ENCODE measurements at places on chromosomes 1 and 21.

DNA sequence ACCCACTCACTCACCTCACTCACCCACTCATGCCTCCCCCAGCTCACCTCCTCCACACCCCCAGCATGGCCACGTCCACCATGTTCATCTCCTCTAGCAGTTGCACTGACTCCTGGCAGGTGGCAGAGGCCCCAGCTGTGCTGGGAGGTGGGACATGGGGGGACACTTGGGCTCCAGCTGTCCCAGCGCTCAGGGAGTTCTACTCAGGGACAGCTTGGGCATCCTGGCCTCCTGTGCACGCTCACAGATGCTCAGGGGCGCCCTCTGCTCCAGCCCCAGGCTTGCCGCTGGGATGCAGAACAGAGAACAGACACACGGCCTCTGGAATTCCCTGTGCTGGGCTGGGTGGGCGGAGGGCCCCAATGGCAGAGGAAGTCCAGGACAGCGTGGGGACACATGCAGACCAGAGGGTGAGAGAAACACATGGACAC, 5.2 kb downstream of the KRTAP10-8 start:
- no peak for DNase-seq

DNA sequence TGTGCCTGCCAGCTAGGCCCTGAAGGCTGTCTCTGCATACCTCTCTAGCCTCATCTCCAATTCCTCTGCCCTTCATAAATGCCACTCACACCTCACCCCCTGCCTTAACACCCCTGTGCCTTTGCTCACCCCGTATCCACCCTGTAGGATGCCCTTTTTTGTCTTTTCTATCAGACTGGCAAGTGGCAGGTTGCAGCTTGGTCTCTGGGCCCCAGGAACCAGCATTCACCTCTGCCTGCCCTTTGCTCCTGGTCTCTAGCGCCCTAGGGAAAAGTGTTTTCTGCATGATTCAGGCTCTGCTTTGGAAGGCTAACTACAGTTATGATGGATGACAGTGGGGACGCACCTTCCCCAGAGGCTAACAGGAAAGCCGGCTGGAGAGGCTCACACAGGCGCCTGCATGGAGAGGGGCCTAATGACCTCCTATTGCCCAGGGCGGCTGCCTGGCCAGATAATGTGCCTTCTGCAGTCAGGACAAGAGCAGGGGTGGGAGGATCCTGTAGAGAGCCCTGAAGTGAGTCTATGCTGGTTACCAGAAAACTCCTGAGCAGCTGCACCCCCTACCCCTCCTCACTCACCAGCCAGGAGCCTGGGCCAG, 11.2 kb downstream of the KANK4 start:
- no peak for DNase-seq

DNA sequence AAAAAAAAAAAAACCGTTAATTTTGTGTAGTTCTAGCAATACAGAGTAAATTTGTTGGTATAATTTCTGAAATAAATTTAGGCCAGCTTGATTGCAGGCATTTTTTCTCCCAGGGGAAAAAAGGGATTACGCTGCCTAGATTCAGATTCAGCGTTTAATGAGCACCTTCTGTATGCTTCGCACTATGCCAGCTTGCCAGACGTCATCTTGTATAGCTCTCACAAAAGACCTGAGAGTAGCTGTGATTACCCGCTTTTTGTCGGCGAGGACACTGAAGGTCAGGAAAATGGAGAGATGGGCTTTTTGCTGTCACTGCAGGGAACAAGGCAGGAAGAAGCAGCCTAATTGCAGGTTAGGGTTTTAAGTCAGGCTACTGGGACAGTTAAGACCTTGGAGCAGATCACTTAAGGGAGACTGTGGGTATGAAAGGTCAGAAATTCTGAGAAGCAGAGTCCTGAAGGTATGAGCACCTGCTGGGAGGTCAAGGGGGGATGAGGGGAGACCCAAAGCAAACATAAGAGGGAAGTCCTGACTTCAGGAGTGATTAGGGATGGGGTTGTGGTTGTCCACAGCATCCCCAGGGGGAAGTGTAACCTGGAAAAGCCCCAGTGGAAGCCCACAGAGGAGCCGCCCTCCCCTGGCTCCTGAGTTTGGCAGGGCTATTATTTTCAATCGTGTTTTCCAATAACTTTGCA, 39.0 kb downstream of the TMCC2 start:
- no peak for DNase-seq

DNA sequence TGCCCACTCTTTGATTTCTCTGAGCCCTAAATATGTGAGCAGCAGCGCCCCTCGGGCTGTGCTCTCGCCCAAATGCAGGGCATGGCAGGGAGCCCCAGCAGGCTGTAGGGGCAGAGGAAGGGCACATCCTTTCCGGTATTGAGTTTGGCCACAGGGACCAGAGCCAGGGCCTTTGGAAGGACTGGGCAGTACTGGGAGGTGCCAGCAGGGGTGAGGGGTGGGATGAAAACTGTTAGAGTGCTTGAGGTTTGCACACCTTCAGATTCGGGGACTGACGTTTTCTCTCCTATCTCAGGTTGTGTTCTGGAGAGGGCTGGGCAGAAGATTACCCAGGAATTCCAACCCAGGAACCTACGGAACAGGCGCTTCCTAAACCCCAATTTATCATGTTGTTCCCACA, 2.2 kb upstream of the ATP1A2 start:
- DNase-seq: no peak

DNA sequence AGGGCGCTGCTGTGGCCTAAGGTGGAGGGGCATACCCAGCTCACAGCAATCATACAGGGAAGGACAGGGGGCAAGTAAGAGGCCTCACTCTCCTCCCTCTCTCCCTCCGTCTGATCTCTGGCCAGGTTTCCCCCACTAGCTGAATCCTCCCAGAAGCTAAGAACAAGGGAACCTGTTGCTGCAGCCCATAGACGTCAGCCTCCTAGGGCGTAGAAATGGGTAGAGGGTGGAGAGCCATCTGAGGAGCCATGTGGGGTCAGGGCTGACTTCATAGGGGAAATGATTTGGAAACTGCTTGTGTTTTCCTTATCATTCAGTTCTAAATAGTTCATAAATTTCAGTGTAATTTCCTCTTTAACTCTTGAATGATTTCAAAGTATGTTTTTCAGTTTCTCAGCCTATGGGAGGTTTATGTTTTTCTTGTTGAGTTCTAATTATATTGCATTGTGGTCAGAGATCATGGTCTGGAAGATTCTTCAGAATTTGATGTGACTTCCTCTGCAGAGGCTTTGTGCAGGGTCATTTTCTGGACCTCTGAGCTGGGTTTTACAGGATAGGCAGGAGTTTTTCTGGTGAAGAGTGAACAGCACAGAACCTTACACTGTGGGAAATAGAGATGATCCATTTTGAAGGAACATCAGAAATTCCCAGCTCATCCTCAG, 2.3 kb upstream of the MOB3C start:
- DNase-seq: no peak

DNA sequence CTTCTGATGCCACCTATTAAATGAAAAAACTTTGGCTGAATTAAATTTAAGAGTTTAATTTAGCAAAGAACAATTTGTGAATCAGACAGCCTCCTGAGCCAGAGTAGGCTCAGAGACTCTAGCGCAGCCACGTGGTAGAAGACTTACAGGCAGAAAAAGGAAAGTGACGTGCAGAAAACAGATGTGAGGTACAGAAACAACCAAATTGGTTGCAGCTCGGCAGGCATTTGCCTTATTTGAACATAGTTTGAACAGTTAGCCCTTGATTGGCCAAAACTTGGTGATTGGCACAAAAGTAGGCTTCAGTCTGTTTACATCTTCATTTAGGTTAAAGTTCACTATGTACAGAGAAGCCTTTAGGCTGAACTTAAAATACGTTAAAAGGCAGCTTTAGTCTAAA, 22.9 kb downstream of the TCP10L start:
- no peak for DNase-seq

DNA sequence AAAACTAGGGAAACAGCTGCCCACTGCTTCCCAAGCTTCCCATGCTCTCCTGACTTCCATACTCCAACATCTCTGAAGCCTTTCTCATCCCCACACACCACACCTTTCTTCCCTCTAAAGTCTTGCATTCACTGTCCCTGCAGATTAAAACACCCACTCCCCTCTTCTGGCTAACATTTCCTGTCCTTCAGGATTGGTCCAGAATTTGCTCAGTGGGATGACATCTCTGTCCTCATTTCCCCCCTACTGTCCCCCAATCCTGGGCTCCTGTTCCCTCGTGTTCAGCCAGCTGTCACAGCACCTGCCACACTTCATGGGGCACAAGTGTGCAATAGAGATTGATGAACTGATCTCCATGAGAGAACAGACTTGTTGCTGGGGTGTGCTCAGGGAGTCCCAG, 82.7 kb downstream of the KCND3 start:
- DNase-seq: no peak

Data from GM12864 (cell line).